ENCODE measurements at places on chromosomes 12 and 14. TPM values are rescaled to one million over a fixed set of nuclear protein-coding genes. Genes with fewer than 3 reads are reported as not detected.

DNA sequence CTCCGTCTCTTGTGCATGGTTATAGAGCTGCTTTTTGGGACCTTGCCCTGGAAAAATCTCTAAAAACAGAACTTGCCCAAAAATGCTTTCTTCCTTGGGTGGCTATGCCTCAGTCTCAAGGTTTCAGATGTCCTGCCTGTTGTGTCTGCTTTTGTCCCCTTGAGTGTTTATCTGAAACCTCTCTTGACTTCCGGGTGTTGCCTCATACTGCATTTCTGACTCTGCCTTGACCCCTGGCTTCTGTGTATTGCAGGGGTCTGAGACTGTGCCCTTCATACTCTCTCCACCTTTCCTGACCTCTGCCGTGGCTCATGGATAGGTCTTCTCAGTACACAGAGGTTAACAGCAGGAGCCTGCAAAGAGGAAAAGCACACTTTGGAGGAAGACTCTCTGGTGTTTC is 124.8 kb upstream of the NTF3 start:
- no peaks in the 10 kb centered on the region for H3K4me1 ChIP-seq
- DNase-seq, result no peak
- no peak overlapping the region for H3K27ac ChIP-seq

The CLSTN3 gene
- total RNA-seq, result 14.2 TPM

- H3K4me3 ChIP-seq, result no peak overlapping the region
- no peaks in the 10 kb centered on the region for H3K27me3 ChIP-seq
- no peak for DNase-seq
Measured at GRCh38 chr12:81558031-81558430, 201.1 kb downstream of the PPFIA2 start.

DNA sequence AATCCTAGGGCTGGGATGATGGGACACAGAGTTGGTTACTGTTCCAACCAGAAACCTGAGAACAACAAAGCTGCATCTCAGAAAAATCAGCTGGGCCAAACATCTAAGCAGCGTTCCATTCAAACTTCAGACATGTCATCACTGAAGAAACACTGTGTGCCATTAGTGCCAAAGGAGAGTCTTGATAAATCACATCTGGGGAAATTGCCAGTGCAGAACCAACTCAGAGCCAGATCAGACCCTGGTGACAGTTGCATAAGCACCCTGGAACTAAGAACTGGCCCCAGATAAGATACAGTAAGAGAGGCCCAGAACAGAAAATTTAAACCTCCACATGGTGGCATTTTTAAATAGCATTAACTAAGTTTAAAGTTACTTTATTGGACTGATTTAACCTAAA is 482.8 kb downstream of the PRKD1 start:
- H3K4me1 ChIP-seq, result 0 out of 2 replicates have a peak, but pooled peaks cover 7% of the 10 kb centered on the region
- no peak overlapping the region for H3K27ac ChIP-seq
- H3K27me3 ChIP-seq, result peaks cover 36% of the 10 kb centered on the region
- peak; percentile 8 for DNase-seq

The MORN3 gene
- 1.6 TPM for total RNA-seq

The KRT2 gene
- 0.23 TPM for total RNA-seq

DNA sequence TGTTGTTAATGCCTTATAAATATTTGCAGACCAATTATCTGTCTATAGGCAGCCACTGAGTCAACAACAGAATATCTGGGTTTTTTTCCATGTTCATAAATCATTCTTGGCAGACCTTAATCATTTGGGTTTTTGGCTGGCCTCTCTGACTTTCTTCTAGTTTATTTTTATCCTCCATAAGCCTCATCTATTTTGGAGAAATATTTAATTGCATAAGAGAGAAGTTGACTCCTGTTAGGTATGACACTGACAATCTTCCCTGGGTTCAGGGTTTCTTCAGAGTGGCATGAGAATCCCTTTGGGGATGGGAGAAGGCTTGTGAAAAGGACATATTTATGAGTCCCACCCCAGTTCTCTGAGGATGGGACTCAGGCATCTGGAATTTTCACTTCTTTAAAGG is 299.8 kb downstream of the NRXN3 start:
- DNase-seq, result no peak
- no peaks in the 10 kb centered on the region for H3K4me1 ChIP-seq

- H3K27ac ChIP-seq, result no peak overlapping the region
- H3K4me3 ChIP-seq, result no peak overlapping the region
- no peaks in the 10 kb centered on the region for H3K27me3 ChIP-seq
- H3K36me3 ChIP-seq, result peaks cover 5% of the 10 kb centered on the region
- DNase-seq, result no peak
- H3K4me1 ChIP-seq, result no peaks in the 10 kb centered on the region
Measured at GRCh38 chr14:77053046-77053841, 24.7 kb upstream of the IRF2BPL start.

GRCh38 chr12:19506497-19506896 is 67.2 kb downstream of the AEBP2 start:
- H3K36me3 ChIP-seq, result no peaks in the 10 kb centered on the region
- no peak for DNase-seq
- H3K27me3 ChIP-seq, result no peaks in the 10 kb centered on the region
- no peak overlapping the region for H3K4me3 ChIP-seq
- H3K27ac ChIP-seq, result no peak overlapping the region
- no peaks in the 10 kb centered on the region for H3K4me1 ChIP-seq

GRCh38 chr14:39434401-39434800 is 2.2 kb upstream of the FBXO33 start:
- H3K36me3 ChIP-seq, result no peaks in the 10 kb centered on the region
- H3K27me3 ChIP-seq, result no peaks in the 10 kb centered on the region
- no peak overlapping the region for H3K4me3 ChIP-seq

DNA sequence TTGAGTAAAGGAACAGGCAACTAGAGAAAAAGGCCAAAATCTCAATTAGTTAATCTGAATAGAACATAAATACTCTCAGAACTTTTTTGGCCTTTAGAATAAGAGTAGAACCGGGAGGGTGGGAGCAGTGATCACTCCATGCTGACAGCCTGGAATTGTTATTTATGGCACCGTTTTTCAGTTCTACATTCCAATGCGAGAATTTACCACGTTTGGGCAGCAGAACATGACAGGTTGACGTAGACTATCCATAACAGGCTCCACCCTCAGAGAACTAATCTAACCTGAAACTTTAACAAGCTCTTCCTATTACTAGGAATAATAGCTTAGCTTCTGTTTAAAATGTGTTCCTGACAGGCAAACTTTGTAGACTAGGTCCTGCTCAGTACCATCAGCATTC is 379.1 kb downstream of the SEC23A start:
- H3K4me1 ChIP-seq, result no peaks in the 10 kb centered on the region
- no peak for DNase-seq
- H3K27me3 ChIP-seq, result peaks cover 10% of the 10 kb centered on the region
- no peak overlapping the region for H3K27ac ChIP-seq
- H3K36me3 ChIP-seq, result no peaks in the 10 kb centered on the region
